Lower leg skin (tissue), 4 donors: ENCODE measurements at places on chromosomes 4 and X.

GRCh38 chr4:107472265-107472948, 247.6 kb downstream of the PAPSS1 start:
- DNase-seq: no peak

DNA sequence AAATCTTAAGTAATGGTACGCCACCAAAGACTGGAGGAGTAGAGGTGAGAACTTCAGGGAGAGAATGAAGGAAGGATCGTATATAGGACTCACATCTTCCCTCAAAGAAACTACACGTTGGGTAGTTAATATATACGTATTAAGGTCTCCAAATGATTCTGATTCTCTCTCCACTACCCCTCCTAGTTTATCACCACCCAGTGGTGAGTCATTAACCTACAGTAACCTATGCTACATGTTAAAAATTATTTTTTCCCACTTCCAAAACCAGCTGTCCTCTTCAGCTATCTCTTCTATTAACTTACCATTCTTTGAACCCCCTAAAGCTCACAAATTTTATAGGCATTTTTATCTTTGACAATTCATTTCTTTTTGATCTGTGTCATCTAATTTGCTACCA, 69.7 kb downstream of the RPS6KA6 start:
- no peak for DNase-seq

DNA sequence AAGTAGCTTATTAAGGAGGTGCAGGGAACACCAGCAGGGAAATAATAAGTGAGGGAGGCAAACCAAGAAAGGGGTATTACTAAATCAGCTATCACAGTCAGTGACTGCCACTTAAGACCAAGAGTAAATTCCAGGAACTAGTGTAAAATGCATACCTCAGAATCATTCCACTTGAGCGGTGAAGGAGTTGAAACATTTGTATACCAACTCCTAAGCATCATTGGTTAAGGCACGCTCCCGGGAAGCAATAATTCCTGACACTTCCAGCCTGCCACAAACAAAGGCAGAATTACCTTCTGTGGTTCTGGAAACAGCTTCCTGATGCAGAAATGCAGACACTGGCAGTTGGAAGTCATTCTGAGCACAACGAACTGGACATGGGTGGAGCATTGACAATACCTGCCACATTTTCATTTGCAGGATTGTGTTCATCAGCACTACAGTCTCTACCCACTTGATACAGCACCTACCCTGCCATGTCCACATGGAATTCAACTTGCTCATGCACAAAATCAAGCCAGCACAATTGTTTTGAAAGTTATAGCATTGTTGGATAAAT, 82.1 kb downstream of the PPP1R2C start:
- no peak for DNase-seq

DNA sequence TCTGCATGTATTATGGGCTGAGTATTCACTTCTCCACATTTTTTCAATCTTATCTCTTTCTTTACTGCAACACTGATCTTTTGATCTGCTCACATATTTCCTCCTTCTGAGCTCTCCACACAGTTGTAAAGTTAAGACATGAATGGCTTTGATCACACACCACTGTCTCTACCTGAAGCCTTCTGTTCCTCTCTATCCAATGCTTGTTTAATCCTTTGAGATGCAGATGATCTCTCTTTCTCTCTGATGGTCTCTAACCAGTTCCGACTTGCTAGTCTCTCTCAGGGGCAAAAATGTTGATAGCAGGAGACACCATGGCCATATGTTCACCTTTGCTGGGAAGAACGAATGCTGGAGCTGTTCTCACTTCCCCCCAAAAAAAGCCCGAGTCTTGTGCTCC, 162.4 kb downstream of the UNC5C start:
- no peak for DNase-seq

DNA sequence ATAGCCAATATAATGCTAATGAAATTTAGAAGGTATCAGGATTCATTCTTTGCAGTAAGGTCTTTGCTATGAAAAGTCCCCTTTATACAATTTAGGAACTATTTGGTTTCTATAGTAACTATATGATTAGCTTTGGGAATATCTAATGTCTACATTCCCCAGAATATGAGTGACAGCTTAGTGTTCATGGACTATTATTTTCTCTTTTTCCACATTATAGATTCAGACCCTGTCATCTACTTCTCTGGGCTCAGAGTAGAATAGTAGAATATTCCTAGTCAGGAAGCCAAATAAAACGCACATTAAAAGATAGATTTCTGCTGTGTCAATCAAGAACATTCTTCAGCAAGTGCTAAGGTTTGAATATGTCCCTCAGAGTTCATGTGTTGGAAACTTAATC, 26.1 kb upstream of the SULT1B1 start:
- no peak for DNase-seq

GRCh38 chr4:4526401-4526800, 15.4 kb downstream of the STX18 start:
- DNase-seq: no peak

GRCh38 chr4:77040270-77040669, 35.5 kb downstream of the CCNI start:
- no peak for DNase-seq

- no peak for DNase-seq
These were observed 263.2 kb downstream of the DHX15 start for GRCh38 chr4:24321131-24321530.

- no peak for DNase-seq
These were observed 6.3 kb downstream of the AREG start for GRCh38 chr4:74451214-74451661.
